ENCODE measurements at places on chromosomes 5 and 9.

DNA sequence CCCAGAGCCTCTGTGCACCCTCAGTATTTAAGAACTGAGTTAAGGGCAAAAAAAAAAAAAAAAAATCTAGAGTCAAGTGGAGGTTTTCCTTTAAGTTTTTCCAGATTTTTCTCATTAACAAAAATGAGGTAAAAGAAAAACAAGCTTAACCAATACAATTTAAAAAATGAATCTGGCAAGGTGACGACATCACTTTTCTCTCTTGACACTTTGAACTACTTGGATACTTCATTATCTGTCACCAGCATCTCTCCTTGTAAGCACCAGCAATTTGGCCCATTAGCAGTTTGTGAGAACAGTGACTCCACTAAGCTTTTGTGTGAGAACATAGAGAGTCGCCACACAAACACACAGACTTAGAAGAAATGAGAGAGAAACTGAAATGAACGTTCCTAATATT, 345.7 kb upstream of the SLC30A5 start:
- no peak for DNase-seq

DNA sequence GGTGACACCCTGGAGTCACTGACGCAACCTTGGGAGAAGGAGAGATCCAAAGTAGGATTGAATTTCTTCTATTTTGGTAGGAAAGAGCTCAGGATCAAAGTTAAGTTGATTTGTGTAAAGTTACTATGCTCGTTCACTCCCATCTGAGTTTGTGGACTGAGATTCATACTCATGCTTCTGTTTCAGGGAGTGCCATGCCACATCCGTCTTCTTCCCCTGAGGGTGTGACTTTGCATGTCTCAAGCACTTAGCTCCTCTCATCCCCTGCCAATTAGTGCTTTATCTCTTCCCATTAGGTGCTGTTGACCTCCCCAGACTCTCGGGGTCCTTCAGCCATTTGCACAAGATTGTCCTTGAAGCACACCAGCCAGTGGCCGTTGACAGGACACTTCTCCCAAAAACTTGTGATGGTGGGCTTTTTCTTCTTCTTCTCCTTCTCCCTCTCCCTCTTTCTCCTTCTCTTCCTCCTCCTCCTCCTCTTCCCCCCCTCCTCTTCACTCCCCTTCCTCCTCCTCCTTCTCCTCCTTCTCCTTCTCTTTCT, 232.2 kb upstream of the KLF4 start:
- no peak for DNase-seq

DNA sequence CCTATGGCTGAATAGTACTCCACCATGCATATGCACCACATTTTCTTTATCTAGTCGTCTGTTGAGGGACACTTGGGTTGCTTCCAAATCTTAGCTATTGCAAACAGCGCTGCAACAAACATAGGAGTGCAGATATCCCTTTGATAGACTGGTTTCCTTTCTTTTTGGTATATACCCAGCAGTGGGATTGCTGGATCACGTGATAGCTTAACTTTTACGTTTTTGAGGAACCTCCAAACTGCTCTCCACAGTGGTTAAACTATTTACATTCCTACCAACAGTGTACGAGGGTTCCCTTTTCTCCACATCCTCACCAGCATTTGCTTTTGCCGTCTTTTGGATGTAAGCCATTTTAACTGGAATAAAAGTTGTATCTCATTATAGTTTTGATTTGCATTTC, 142.6 kb downstream of the TARS1 start:
- no peak for DNase-seq

- DNase-seq = no peak
Measured at GRCh38 chr5:125890511-125890931, 532.7 kb upstream of the GRAMD2B start.

DNA sequence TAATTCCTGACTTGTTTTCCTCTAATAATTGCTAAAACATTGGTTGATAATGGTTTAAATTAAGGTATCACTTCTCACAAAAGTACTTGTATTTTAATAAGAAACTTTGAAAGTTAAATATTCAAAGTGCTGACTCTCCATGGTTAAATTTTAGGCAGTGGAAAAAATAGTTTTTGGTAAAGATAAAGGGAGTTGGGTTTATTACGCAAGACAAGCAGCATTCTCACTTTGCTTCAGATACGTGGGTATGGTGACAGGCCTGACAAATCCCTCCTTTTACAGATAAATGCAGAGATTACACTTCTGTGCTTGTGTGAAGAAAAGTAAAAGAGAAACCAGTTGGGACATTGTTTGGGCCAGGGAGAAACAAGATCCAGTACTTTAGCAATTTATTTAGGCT, 14.5 kb upstream of the FAM170A start:
- DNase-seq = no peak

DNA sequence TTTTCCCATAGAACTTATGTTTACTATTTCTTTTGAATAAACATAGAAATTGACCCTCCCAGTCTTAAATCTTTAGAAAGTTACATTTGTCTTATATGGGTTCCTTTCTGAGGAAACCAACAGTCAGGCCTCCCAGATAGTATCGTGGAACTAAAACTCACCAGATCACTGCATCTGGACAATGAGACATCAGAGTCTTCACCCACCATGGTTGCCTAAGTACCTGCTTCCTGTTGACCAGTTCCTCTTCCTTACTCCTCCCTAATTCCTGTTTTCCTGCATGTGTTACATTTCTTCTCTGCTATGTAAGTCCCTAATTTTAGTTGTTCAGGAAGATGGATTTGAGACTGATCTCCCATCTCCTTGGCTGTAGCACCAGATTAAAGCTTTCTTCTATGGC, 462.2 kb downstream of the DIRAS2 start:
- no peak for DNase-seq

DNA sequence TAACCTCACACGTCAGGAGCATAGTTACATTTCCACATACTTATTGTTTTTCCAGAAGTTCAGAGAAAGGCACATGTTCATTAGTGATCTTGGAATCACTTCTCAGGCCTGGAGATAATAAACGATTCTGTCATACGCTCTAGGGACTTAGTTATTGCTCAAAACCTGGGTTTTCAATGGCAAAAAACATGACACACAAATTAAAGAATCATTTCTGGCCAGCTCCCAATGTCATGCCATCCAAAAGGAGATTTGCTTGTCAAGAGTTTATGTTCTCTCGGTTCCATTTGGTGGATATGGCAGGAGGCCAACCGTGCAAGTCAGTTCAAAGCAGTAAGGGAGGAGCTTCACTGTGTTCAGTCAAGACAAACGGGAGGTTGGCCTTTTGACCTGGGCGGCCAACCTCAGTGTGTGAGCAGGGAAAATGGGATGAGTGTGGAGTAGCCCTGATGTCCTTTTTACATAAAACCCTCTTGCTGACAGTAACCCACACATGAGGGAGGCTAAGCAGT, 123.4 kb downstream of the NXNL2 start:
- DNase-seq = no peak

DNA sequence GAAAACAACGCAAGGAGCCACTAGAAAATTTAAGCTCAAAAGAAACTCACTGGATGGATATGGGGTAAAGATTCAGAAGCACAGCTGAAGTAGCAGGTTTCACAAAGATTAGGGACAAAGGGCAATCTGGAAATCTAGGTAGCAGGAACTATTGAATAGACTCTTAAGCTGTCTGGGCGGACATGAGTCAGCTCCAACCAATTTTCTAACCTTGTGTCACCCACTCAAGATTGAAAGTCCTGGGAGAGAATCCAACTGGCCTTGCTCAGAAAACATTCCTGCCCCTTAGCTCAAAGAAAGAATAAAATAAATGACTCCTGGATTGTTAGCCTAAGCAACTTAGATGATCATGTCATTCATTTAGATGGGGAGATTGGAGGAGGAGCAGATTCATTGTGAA, 69.2 kb downstream of the STK32A start:
- no peak for DNase-seq

DNA sequence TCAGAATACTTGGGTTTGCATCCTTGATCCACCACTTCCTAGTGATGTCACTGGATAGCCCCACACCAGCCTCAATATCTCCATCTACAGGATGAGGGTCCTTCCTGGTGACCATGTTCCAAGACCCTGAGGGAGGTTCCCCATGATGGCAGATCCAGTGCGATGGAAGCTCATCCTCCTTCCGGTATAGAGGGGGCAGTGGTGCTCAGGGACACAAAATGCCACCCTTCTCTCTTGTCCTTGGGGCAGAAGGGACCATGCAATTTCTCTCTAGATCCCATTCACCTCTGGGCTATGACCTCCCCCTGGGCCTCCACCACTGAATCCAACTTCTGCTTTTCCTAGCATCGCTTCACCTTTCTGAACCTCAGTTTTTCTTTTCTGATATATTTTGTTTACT, 5.4 kb upstream of the SLC25A51 start:
- no peak for DNase-seq
